ENCODE measurements at places on chromosomes 12 and 14.

DNA sequence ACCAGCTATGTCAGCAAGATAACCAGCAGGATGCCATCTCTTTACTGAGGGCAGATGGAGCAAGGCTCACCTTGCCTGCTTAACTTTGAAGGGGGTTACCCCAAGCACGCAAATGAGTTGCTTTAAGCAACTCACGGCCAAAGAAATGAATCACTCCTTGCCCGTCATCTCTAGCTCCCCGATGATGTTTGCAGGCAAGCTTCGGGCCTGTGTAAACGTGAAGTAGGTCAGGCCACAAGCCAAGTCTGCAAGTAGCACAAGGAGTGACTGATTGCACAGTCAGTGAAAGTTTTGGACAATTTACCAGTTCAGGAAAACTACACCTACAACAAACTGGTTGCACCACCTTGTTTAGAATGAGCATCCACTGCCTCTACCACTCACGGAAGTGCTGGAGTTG lies 699.7 kb upstream of the TBX3 start:
- DNase-seq, result no peak

DNA sequence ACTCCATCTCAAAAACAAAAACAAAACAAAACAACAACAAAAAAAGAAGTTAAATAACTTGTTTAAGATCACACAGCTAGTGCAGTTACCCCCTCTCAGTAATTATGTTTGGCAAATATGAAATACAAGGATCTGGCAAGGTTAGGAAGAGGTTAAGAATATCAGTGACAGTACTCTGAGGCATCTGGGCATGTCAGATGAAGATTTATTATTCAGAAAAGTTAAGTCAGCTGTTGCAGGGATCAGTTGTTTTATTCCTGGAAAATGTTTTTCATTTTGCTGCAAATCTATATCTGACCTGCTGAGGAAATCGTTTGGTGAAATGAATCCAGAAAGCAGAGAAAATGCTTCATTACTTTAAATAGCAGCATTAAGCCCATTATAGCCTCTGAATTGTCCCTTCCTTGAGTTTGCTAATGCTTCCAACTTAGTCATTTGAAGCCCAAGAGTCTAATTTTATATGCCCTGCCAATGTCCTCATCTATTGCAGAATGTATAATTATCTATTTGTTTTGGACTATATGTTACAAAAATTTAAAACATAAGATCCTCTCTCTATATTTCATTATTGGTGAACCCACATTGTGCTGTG lies 8.1 kb downstream of the GPX2 start:
- DNase-seq, result no peak

- DNase-seq, result no peak
Measured at GRCh38 chr12:47052274-47052673, 27.1 kb upstream of the PCED1B start.

- no peak for DNase-seq
Measured at GRCh38 chr12:95102916-95103671, 29.7 kb upstream of the NR2C1 start.

- DNase-seq, result no peak
Measured at GRCh38 chr14:70239802-70240201, 51.1 kb upstream of the SLC8A3 start.

GRCh38 chr12:84222841-84223240 lies 689.8 kb downstream of the SLC6A15 start:
- DNase-seq, result peak; percentile 13

GRCh38 chr12:84756961-84757360 lies 155.6 kb downstream of the SLC6A15 start:
- DNase-seq, result peak; percentile 24

DNA sequence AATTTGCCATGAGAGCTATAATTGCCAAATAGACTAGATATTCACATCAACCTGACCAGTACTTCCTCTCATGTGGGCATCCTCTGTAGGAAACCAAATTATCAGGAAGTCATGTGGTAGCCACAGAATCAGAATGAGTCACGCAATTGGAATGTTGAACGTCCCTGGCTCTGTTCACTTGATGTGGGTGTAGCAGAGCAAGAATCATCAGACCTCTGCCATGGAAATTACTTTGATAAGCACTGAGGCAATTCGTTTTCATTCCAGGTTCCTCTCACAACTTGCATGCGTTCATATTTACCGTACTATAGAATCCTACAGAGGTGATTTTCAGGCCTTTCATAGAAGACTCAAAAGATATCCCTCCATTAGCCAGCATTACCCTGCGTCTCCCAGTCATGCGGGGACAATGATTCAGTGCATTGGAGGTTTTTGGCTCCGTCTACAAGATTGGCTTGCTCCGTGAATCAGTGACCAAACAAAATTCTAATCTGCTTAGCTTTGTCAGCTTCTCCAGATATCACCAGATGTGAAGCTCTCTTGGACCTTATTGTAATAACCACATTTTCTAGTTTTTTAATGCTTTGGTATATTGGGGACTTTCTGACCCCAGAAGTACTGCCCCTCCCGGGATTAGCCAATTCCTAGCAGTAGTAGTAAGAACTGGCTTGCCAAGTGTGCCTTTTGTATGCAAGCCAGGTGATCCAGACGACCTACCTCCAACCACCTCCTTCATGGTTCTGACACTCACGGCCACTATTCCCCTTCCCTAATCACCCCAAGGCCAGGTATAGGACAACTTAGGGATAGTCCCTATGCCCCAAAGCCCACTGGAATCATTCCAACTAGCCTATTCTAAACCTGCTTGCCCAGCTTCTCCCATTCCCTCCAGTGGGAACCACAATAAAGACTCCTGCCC lies 133.4 kb downstream of the KICS2 start:
- DNase-seq, result peak; percentile 51

DNA sequence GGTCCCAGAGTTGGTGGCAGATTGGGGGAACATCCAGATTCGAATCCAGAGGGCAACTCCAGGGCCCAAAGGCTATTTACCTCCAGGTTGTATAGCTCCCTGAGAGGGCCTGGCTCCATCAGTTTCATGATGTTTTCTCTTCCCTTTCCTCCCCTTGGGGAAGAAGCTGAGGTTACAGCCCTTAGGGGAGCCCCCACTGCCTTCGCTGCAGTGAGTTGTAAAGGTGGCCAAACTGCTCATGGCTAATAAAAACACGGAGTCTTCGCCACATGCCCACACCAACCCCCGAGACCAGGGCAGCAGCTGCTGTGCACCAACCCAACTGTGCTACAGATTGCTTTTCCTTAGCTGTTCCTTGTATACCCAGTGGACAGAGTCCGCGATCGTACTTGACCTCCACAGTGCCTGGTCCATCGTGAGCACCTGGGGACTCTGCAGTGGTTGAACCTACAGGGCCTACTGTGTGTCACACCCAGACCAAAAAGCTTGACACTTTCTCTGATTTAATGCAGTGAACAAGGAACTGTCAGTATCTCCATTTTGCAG lies 20.9 kb downstream of the GALNT16 start:
- no peak for DNase-seq

- DNase-seq, result no peak
Measured at GRCh38 chr14:77187649-77188012, 6.0 kb downstream of the TMEM63C start.

- DNase-seq, result peak; percentile 88
Measured at GRCh38 chr14:34029921-34030334, 79.1 kb upstream of the EGLN3 start.

- no peak for DNase-seq
Measured at GRCh38 chr12:15597125-15597830, 191.9 kb downstream of the EPS8 start.

- DNase-seq, result no peak
Measured at GRCh38 chr12:109758426-109759420, 45.1 kb downstream of the FAM222A start.

DNA sequence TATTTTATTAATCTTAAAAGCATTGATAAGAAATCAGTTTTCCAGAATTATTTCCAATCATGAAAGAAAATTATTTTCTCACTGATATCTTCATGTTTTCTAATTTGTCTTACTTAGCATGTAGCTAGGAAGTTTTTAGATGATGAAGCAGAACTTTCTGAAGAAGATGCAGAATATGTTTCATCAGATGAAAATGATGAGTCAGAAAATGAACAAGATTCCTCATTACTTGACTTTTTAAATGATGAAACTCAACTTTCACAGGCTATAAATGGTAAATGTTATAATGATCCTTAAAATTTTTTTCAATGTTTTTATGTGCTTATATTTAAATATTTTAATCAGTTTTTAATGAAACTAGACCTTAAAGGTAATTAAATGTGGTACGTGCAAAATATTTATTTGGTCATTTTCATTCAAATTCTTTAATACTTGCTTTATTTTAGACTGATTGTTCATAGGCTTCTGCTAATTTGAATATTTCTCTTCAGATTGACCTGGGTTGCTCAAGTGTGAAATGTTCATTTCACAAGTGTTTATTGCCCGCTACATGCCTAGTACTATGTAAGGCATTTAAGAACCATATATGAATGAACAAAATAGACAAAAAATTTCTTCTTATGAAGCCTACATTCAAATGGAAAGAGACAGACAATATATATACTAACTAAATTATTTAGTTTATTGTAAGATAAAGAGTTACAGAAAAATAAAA lies 49.5 kb downstream of the FANCM start:
- no peak for DNase-seq

DNA sequence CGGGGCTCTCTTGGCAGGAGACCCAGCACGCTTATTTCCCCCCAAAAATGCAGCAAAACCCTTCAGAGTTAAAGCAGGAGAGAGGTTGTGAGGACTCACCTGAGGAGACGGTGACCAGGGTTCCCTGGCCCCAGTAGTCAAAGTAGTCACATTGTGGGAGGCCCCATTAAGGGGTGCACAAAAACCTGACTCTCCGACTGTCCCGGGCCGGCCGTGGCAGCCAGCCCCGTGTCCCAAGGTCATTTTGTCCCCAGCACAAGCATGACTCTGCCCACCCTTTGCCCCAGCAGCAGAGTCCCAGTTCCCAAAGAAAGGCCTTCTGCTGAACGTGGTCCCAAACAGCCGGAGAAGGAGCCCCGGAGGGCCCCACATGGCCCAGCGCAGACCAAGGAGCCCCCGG lies 337.7 kb downstream of the TMEM121 start:
- no peak for DNase-seq

- no peak for DNase-seq
Measured at GRCh38 chr12:10740182-10740581, 17.1 kb upstream of the YBX3 start.

DNA sequence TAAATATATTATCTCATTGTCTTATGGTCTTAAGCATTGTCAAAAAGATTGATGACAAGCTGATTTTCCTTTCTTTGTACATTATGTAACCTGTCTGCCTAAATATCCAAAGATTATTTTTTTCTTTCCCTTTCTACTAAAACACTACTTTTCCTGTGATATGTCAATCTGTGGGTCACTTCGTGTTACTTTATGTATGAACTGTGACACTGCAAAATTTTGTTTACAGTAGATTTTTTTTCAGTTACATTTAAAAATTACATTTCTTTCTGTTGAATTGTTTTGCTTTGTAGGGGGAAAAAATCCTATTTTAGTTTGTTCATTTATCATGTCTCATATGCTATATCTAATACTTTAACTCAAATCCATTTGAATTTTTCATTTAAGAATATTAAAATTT lies 392.3 kb upstream of the ATXN7L3B start:
- no peak for DNase-seq

GRCh38 chr14:104977681-104978653 lies at the start of gene AHNAK2:
TSS of gene AHNAK2 (minus strand) at chr14:104978374. CDS start at chr14:104978237, 137 bp downstream.
- peak; percentile 58 for DNase-seq

GRCh38 chr14:100539766-100540140 lies 47.5 kb downstream of the BEGAIN start:
- no peak for DNase-seq

GRCh38 chr12:117192057-117192456 lies 1.8 kb upstream of the FBXO21 start:
- DNase-seq, result no peak

DNA sequence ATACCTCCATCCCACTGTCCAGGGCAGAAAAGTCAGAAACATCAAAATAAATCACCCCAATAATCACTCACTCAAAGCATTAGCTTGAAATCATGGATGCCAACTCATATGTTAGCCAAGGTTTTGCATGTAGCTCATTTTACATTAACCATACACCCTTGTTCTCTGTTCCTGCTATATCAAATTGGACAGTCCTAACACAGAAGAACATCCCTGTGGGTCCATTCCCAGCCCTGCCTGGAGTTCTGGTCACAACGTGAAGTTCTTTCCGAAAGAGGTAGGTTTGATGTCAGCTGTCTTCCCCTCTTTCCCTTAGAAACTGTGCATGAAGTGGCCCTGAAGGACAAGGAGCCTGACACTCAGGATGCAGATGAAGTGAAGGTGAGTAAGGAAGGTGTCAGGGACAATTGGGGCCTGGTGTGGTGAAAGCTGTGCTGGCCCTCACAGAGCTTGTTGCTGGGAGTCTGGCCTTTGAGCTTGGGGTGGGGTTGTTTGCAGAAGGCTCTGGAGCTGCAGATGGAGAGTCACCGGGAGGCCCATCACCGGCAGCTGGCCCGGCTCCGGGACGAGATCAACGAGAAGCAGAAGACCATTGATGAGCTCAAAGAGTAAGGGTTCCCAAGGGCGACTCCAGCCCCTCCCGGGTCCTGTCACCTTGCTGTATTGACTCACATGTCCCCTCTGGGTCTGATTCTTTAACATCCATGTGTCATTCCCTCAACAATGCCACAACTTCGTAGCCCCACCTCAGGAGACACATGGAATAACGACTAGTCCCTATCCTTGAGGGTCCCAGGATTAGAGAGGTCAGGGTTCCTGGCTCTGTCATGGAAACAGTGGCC lies 15.0 kb upstream of the PIP4K2C start:
- no peak for DNase-seq

- no peak for DNase-seq
Measured at GRCh38 chr14:73403181-73403752, 55.1 kb downstream of the NUMB start.

GRCh38 chr14:75487155-75487671 lies 35.1 kb upstream of the BATF start:
- DNase-seq, result no peak

DNA sequence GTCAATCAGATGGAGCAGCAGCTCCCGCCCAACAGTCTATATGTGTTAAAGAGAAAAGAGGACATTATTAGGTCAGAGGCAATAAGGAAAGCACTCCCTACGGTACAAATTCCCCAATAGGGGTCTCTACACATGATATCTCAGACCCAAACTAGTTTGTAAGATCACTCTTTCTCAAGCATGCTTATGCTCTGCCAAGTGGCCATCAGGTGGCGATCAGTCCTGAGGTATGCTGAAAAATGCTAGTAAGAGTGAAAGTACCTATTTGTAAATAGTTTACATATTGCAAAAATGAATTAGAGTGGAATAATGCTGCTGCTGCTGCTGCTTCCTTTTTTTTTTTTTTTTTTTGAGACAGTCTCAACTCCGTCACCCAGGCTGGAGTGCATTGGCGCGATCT lies 61.0 kb downstream of the CPM start:
- DNase-seq, result no peak

- DNase-seq, result no peak
Measured at GRCh38 chr12:8038659-8039114, 6.2 kb downstream of the FOXJ2 start.

Data from muscle of arm (tissue), 14 donors.